ENCODE measurements at places on chromosomes 7 and 10. TPM values are rescaled to one million over a fixed set of nuclear protein-coding genes. Genes with fewer than 3 reads are reported as not detected.
A peak's percentile ranks its signal among the peaks of the same experiment; 100 is the strongest.

- no peak for DNase-seq
Measured at GRCh38 chr7:26186364-26187311, 13.9 kb downstream of the HNRNPA2B1 start.

GRCh38 chr10:48636231-48636630 is 31.4 kb upstream of the ARHGAP22 start:
- DNase-seq, result no peak

- DNase-seq, result no peak
Measured at GRCh38 chr7:137480401-137480800, 136.9 kb upstream of the PTN start.

GRCh38 chr10:78222096-78222790 is 188.6 kb downstream of the RPS24 start:
- DNase-seq, result no peak

GRCh38 chr10:62597226-62597625 is 207.3 kb upstream of the ADO start:
- DNase-seq, result peak; percentile 72

DNA sequence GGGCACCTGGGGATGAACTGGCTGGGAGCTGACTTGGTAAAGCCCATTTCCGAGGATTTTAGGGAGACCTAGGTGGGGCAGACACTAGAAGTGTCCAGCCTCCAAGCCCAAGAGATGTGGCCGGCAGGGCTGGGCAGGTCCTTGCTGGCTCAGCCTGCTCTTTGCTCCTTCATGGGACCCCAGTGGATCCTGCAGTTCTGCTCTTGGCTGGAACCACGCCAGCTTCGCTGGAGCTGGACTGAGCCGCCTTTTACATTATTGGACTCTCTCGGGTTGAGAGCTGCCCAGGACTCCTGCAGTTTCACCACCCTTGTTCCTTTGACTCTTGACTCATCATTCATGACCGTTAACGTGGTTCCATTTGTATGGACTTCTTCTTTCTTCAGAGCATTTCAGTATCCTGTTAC is 5.7 kb downstream of the PPIF start:
- no peak for DNase-seq

DNA sequence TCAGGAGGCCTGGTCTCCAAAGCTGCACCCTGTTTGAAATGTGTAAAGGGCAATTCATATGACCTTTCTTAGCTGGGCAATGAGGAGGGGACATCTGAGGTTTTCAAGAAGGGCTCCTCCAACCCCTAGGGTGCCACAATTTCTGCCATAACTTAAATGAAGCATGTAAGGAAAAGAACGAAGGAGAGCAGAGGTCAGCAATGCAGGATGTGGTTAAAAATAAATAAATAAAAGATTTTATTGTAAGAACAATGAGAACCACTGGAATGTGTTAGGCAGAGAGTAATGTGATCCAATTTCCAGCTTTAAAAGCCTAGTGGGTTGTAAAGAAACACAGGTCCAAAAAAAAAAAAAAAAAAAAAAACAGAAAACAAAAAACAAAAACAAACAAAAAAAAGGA is 673.1 kb downstream of the TNS3 start:
- DNase-seq, result peak; percentile 90

GRCh38 chr10:101726115-101726387 is 31.1 kb upstream of the FBXW4 start:
- DNase-seq, result no peak

DNA sequence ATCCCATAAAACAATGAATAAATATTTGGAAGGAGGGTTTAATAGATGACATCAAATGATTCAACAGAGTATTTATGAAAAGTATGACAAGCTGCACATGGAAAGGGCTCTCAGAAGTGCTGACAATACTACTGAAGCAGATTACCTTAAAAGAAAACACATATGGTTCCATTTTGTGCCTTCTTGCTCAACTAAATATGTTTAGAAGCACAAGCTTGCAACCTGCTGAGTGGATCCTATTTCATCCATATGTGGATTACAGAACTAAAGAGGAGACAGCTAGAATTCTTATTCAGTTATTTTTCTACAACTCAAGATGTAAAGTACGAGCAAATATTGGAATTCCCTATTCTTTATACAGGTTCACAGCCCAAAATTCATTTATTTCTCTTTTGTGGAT is 340.6 kb downstream of the TFEC start:
- no peak for DNase-seq

- DNase-seq, result peak; percentile 47
Measured at GRCh38 chr10:127405221-127405620, 143.9 kb upstream of the NPS start.

- DNase-seq, result peak; percentile 57
Measured at GRCh38 chr7:16051561-16052255, 365.2 kb upstream of the MEOX2 start.

- DNase-seq, result no peak
Measured at GRCh38 chr10:124009231-124010015, 84.0 kb downstream of the CHST15 start.

GRCh38 chr7:131459256-131459655 is 97.2 kb downstream of the PODXL start:
- peak; percentile 14 for DNase-seq

DNA sequence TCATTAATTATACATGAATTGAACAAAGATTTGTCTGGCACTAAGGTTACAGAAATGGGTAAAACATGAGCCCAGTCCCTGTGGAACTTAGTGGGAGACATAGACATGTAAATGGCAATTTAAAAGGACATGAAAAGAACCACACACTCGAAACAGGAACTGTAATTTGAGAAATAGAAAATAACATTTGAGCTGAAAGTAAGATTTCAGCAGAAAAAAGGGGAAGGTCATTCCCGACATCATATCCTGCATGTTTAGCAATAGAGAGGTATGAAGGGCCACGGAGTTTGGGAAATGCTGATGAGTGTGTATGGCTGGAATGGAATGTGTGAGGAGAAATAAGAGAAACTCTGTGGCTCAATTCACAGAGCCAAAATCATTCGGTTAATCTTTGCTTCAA is 175.4 kb upstream of the AHR start:
- DNase-seq, result peak; percentile 91

- DNase-seq, result no peak
Measured at GRCh38 chr7:92460109-92460508, 12.8 kb downstream of the GATAD1 start.

DNA sequence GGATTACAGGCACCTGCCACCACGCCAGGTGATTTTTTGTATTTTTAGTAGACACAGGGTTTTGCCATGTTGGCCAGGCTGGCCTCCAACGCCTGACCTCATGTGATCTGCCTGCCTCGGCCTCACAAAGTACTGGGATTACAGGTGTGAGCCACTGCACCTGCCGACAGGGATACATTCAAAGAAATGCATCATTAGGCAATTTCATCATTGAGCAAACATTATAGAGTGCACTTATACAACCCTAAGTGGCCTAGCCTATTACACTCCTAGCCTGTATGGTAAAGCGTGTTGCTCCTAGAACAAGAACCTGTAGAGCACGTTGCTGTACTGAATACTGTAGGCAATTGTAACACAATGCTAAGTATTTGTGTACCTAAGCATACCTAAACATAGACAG is 350.3 kb downstream of the GALNT17 start:
- no peak for DNase-seq

DNA sequence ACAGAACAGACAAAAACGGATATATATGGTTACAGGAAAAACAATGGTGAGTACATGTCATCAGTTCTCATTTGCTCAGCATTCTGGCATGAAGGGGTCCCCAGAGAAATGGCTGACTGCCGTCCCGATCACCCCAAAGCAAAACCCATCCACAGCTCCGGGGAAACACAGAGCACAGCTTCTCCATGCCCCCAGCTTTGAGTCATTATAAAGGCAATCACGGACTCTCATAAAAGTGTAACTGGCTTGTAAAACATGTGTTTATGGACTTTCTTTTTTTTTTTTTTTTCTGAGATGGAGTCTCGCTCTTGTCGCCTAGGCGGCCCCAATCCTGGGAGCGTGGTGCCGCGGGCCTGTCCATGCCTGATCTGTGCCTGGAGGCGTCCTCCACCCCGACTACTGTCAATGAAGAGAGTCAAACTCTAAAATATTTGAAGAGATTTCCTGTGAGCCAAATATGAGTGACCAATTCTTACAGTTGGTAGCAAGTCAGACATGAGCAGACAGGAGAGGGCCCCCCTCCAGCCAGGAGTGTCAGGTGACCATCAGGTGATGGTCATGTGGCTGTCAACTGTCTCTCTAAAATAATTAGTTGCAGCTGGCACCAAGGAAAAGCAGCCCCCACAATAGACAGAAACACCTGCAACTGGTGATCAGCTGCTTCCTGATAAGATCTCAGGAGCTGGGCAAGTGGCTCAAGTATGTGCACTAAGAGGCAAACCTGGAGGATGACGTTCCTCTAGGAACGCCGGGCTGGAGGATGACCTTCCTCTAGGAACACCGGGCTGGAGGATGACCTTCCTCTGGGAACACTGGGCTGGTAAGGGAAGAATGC is 21.7 kb upstream of the NOM1 start:
- no peak for DNase-seq

GRCh38 chr7:117970801-117971200 is 97.6 kb upstream of the CTTNBP2 start:
- no peak for DNase-seq

DNA sequence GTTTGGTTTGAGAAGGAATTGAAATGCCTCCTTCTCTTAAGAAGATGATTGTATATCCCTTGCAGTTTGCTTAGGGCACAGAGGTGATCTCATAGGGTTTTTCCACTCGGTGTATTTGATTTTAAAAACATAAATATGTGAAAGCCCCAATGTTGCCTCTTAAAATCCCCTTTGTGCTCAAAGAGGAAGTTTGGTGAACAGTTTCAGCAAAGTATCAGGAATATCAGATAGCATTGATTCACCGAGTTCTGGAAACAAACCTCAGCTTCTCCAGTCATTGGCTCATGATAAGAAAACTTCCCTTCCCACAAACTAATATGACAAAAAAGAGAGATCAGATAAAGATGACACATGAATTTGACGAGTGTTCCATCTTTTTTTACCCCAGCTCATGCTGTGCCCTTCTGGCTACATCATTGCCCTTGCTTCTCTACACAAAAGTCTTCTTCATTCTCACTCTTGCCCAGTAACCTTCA is 20.1 kb upstream of the SMNDC1 start:
- no peak for DNase-seq

- no peak for DNase-seq
Measured at GRCh38 chr7:15086131-15086611, 183.6 kb upstream of the DGKB start.

DNA sequence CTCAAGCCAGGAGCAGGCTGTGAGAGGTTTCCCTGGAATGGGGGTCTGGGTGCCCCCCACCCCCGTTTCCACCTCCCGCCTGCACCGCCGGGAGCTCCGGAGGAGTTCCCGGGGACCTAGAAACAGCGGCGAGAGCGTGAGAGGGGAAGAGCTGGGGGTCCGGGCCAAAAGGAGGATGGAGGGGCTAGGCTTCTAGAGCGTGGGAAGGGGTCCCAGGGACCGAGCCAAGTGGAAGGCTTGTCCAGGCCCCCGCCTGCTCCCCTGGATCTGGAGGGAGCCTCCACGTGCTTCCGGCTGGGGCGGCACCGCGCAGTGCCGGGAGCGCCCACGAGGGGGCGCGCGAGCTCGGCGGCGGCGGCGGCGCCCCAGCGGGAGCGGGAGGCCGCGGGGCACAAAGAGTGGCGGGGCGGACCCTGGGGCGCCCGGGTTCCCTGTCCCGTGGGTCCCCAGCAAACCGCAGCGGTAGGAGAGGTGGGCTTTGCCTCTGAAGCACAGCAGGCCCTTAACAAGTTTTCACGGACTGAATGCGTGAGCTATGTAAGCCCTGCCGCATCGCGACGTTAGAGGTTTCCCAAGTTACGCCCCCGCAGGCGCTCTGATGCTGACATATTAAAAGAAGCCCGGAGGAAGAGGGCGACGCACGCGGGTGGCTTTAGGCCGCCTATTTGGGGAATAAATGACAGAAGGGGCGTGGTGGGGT is 104.4 kb upstream of the LRRC4 start:
- peak; percentile 30 for DNase-seq

- DNase-seq, result no peak
Measured at GRCh38 chr7:102451371-102452054, 13.2 kb downstream of the ALKBH4 start.

GRCh38 chr7:155020996-155021395 is 18.1 kb upstream of the PAXIP1 start:
- no peak for DNase-seq

DNA sequence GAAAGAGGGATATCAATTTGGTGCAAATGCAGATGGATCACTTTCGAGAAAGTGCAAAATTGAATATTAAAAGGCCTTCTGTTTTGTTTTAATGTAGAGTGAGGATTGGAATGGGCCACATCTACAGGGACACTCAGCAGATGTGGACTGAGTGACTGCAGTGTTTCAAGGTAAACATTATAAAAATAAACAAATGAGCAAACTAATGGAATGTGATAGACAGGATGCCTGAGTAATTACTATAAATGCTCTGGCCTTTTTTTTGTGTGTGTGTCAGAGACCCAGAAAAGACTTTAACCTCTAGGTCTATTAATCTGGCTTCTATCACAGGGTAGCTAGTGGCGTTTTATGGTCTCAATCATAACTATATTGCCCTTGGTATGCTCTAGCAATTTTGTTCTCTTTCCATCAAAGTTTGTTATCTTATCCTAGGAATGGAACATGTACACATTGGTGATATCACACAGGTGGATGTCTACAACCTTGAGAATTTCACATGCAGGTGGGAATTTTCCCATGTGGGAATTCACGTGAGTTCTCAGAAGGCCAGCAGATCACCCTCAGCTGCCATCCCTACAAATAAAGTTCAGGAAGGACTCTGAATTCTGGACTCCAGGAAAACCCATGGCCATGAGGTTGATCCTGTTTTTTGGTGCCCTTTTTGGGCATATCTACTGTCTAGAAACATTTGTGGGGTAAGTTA is at the start of gene CPA2:
Gene CPA2 (plus strand): TSS at position 606 of the 703 bp plus-strand sequence. CDS start 19 bp downstream, at position 625.
- DNase-seq, result no peak

GRCh38 chr7:5636914-5637313 is 144.5 kb downstream of the RNF216 start:
- peak; percentile 90 for DNase-seq

- DNase-seq, result no peak
Measured at GRCh38 chr7:142356166-142356565, 98.3 kb upstream of the PRSS58 start.

- DNase-seq, result no peak
Measured at GRCh38 chr7:151436446-151437158, 3.3 kb downstream of the CRYGN start.

DNA sequence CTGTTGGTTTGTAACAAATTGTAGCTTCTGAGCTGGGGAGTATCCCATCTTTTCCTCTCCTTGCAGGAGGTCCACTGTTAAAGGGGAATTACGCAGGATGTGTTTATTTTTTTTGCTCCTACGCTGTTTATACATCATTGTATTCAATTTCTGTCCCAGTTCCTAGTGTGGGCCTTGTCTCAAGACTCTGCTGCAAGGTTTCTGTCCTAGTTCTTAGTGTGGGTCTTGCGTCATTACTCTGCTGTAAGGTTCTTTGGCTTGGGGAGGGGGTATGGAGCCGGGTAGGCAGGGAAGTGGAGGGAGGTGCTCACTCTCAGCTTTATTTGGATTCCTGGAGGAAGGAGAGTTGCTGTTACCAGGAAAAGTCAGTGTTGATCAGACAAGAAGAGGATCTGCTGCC is 64.0 kb upstream of the TRIM8 start:
- peak; percentile 21 for DNase-seq

The MGMT gene
- total RNA-seq, result 9.5 TPM

The TSPAN15 gene
- total RNA-seq, result 9.4 TPM

The AKR1C4 gene
- not detected for total RNA-seq

The NHLRC2 gene
- 16.9 TPM for total RNA-seq

The ANKRD1 gene
- total RNA-seq, result 913 TPM

The TMEM213 gene
- not detected for total RNA-seq

The POP7 gene
- 39.1 TPM for total RNA-seq
